ENCODE measurements at places on chromosomes 6 and 20. TPM values are rescaled to one million over a fixed set of nuclear protein-coding genes. Genes with fewer than 3 reads are reported as not detected.

ARMH2 gene
- not detected for total RNA-seq

DNA sequence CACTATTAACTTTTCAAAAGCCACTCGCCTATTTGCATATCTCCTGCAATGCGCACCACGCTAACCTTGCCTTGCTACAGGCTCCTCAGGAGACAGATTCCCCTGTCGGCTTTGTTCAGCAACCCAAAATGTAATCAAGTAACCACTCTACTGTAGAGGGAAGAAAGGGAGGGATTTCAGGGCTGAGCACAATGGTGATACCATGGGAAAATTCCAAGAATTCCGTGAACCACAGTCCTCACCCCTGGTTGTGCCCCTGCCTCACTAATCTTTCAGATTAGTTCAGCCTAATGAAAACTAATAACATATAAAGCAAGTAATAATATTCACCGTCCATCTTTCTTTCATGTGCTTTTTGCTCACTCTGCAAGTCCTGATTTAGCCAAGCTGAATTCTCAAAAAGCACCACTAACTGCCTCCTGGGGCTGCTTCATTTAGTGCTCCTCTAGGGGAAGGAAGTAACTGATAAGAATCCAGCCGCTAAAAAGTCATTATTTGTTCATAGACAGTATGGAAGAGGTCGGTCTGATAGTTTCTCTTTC lies 6.6 kb downstream of the CITED2 start:
- no peak for DNase-seq

DNA sequence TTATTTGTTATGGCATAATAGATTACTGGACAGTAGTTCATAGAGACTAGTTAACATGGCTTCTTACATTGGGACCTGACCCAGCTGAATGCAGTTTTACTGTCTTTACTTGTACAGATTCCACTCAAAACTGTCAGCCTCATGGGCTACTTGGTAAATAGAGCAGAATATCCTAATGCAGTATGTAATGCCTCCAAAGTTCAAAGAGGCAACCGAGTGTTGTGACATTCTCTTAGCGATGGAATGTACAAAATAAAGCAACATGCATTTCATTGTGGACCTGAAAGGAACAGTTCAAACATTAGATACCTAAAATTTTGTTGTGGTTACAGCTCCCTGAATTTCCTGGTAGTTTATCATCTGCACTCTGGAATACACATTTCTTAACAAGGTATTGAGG lies 29.1 kb upstream of the RGS17 start:
- DNase-seq = no peak

MMS22L gene
- total RNA-seq = 26.2 TPM

DNA sequence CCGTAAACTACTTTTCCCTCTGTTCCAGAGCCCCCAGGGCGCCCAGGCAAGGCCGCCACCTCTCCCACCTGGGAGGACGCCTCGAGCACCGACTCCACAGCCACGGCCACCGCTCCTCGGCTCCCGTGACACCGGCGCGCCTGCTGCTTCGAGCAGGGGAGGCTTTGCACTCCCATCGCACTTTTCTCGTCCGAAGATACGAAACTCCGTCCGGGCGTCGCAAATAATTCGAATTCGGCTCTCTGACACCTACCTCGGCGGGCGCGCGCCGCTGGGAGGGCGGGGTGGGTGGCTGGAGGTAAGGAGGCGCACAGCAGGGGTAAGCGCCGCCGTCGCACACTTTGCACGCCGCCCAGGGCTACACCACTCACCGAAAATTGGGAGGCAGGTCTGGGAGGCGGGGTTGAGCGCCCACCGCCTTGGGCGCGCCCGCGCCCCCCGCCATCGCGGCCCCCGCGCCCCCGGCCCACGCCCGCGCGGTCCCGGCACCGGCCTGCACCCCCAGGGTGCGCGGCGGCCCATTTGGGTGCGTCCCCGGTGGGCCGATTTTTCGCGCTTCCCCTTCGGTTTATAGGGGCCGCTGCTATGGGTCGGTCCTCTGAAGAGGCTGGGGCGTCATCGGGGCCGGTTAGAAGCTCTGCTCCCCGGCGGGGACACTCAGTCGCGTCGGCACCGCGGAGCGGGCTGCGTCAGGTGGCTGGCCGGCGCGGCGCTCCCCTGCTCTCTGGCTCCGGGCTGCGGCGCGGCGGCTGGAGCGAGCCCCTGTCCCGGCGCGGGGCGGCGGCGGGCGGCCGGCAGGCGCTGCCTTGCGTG lies 36.2 kb downstream of the GNAS start:
- peak; percentile 57 for DNase-seq

- no peak for DNase-seq
Measured at GRCh38 chr6:111824608-111825337, 48.5 kb downstream of the FYN start.

DNA sequence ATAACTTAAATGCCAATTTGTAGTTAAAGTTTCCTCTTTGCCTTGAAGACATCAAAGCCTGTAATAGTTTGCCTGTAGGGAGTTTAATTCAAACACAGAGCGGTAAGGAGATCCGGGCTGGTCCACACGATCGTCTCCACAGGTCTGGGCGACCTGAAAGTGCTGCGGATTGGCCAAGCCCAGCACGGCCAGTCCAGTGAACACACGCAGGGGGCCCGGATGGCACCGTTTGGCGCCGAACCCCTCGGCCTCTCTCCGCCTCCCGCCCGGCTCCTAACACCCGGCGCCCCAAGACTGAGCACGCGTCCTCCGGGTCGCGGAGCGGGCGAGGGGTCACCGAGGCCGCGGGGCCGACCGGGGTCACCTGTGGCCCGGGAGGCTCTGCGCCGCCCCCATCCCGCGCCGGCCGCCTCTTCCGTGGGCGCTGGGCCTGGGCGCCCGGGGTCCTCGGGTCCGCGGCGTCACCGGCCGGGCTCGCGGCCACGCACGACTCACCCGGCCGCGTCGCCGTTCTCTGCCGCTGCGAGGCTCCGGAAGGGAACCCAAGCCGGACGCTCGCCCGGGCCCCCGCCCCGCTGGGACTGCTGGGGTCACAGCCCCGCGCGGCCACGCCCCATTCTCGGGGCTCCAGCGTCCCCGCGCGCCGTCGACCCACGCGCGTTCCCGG lies 481 bp downstream of the SERPINB6 start:
- peak; percentile 55 for DNase-seq

- DNase-seq = no peak
Measured at GRCh38 chr6:109879521-109879920, 98.6 kb upstream of the GPR6 start.

GRCh38 chr6:22513667-22514066 lies 55.7 kb upstream of the HDGFL1 start:
- no peak for DNase-seq

CALHM4 gene
- total RNA-seq = 1.3 TPM

DNA sequence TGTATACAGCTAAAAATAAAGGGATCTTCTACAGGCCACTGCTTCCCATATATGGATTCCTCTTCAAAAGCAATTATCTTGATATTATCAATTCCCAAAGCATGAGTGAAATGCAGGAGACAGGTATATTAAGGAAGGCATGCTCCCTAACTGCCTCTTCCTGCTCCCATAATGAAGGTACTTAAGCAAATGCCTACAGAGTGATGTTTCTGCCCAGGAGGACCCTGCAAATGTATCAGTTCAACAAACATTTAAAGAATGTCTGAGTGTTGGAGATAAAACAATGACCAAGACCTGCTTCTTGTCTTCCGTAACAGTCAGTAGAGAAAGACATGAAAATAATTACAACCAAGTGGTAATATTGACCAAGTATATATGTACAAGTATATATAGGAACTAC lies 4.2 kb downstream of the UBE2J1 start:
- no peak for DNase-seq

HCRTR2 gene
- not detected for total RNA-seq

- no peak for DNase-seq
Measured at GRCh38 chr6:26441977-26442376, 1.7 kb downstream of the BTN3A3 start.

DNA sequence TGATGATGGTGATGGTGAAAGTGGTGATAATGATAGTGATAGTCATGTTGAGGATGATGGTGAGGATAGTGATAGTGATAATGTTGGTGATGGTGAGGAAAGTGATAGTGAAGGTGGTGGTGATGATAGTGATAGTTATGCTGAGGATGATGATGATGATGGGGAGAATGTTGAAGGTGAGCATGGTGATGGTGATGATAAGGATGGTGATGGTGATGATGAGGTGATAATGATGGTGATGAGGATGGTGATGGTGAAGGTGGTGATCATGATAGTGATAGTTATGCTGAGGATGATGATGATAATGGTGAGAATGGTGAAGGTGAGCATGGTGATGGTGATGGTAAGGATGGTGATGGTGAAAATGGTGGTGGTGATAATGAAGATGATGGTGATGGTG lies 64.9 kb upstream of the ZNF337 start:
- DNase-seq = no peak

GRCh38 chr20:18279242-18279641 lies 9.1 kb upstream of the ZNF133 start:
- DNase-seq = no peak

All from LHCN-M2 (cell line).